BJ (cell line): ENCODE measurements at places on chromosomes 16 and 17. TPM values are rescaled to one million over a fixed set of nuclear protein-coding genes. Genes with fewer than 3 reads are reported as not detected.

Gene ZFPM1
- polyA plus RNA-seq, result 0.16 and 0.22 TPM in 2 replicates

Gene NKD1
- polyA plus RNA-seq, result 0.05 and 0.11 TPM in 2 replicates

Gene SOX8
- polyA plus RNA-seq, result 0.04 TPM in 2 replicates

Gene EPOP
- polyA plus RNA-seq, result 0.52 and 0.55 TPM in 2 replicates

Gene TP53TG3B
- not detected in 2 replicates for polyA plus RNA-seq

Gene CCL5
- 0.16 TPM in 2 replicates for polyA plus RNA-seq

Gene IRX6
- not detected in 2 replicates for polyA plus RNA-seq

Gene TMEM114
- polyA plus RNA-seq, result not detected in 2 replicates

Gene AP1G1
- 59.8 and 86.6 TPM in 2 replicates for polyA plus RNA-seq

Gene CDK5R1
- polyA plus RNA-seq, result 0.20 and 0.26 TPM in 2 replicates

Gene MMP15
- 0.71 and 1.1 TPM in 2 replicates for polyA plus RNA-seq

- DNase-seq, result no peak
Observed at GRCh38 chr16:66182592-66182991, 183.9 kb upstream of the CDH5 start.

- DNase-seq, result no peak
Observed at GRCh38 chr17:9050801-9051401, 29.6 kb downstream of the NTN1 start.

DNA sequence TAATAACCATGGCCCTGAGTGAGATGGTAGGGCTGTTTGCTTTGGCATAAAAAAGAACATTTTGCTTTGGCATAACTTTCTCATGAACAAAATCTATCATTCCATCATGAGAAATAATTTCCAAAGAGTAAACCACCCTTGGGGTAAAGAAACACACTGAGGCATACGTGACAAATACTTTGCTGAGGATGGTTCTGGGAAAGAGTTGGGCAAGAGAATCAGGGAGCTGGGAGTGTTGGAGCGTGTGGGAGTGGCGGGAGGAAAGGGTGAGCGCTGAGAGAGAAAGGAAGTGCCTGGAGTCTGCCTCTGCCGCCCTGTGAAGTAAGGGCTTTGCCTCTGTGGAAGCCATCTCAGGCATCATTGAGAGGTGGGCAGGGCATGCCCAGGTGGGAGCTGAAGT lies 60.2 kb upstream of the ARHGAP44 start:
- DNase-seq, result no peak

GRCh38 chr16:13435415-13435814 lies 484.5 kb upstream of the ERCC4 start:
- DNase-seq, result no peak

DNA sequence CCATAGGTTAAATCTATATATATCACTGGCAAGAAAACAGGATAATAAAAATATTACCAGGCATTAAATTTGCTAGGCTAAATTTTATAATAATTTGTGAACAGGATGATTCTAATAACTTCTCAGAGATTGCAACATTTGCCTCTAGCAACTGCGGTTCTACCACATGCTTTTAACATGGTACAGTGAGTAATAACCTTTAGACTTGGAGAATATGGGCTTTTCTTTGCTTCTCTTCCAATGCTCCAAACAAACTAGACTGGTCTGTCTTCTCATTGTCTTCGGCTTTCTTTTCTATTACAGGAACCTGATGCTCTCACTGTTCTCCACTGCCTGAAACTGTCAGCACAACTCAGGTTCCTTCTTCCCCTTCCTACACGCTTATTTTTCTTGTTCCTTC lies 80.6 kb downstream of the CA4 start:
- no peak for DNase-seq

- DNase-seq, result no peak
Observed at GRCh38 chr17:38434178-38434665, 6.0 kb downstream of the ARHGAP23 start.

DNA sequence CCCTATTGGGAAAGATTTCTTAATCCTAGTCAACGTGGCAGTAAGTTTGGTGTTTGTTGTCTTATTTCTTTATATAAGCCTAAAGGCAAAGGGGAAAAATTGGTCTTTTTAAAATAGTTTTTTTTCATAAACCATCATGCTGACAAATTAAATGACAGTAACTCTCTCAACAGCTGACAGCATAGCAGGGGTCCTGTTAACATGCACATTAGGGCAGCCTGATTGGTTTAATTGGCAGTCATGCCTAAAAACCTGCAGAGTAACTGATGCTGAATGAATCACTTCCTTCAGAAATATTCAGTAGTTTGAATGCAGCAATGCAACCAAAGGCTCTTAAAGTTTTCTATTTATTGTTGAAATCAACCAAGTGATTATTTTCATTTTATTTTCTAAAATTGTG lies 85.4 kb downstream of the ITFG1 start:
- DNase-seq, result no peak

DNA sequence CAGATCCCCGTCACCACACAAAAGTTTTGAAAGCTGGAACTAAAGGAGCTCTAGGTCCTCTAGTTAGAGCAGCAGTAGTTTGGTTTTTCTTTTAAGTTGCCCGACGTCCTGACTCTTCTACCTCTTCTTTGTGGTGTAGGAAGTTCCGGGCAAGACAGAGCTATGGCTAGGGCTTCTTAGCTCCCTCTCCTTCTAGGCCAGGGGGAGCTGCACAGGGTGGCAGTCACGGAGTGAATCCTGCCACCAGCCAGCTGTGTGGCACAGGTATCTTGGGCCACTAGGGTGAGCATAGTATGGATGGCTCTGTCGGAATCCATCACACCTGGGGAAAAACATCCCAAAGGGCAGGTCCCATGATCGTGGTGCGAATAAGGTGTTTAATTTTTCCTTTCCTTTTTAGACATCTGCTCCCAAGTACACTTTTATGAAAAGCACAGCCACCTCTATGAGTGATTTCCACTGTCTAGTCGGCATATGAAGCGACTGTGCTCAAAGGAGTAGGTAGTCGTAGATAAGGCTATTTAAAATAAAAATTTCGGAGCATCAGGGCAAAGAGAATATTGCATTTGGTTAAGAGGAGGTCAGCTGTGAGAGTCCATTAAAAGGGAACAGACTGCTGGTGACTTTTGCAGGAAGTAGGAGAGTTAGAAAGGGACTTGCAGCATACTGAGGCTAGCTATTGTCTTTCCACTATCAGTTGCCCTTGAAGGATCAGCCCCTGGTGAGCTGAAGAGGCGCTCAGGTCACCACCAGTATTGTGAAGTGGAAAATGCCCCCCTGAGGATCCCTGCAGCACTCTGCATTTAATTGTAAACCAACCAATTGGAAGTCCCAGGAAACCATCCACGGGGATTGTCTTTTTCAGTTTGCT lies 2.1 kb downstream of the PRKCA start:
- no peak for DNase-seq

GRCh38 chr17:7184091-7184488 lies 4.9 kb upstream of the ASGR1 start:
- no peak for DNase-seq

GRCh38 chr16:29816694-29817441 lies 916 bp downstream of the PAGR1 start:
- DNase-seq, result no peak

- no peak for DNase-seq
Observed at GRCh38 chr17:20228410-20228809, 219.3 kb downstream of the SPECC1 start.

DNA sequence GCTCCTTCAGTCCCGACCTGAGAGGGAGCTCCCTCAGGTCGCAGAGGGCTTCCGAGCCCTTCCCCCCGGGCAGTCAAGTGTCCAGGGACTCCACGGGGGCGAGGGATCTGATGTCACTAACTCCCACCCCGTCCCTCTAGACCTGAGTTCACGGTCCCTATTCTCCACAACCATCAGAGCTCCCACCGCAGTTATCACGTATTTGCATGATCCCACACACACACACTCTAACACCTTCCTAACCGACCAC lies 3.7 kb upstream of the PER1 start:
- no peak for DNase-seq

GRCh38 chr16:85324488-85324887 lies 212.2 kb upstream of the CIBAR2 start:
- no peak for DNase-seq
